ENCODE measurements at places on chromosomes 3 and 15.

DNA sequence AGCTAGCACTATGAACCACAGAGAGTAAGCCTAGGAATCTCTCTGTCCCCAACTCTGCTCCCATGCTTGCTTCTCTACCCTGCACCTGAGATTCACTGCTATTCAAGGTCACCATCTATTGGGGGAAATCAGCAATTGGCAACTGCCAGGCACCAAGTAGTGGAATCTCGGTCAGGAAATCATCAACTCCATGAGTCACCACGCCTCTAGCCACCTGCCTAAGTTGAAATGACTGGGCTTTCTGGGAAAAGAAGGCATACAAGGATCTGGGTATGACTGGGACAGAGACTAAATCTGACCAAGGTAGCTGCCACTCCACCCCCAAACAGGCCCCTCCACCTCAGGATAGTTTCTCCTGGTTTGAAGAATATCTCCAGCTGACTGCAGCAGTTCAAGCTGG lies 464.1 kb upstream of the CBLB start:
- DNase-seq, result no peak

DNA sequence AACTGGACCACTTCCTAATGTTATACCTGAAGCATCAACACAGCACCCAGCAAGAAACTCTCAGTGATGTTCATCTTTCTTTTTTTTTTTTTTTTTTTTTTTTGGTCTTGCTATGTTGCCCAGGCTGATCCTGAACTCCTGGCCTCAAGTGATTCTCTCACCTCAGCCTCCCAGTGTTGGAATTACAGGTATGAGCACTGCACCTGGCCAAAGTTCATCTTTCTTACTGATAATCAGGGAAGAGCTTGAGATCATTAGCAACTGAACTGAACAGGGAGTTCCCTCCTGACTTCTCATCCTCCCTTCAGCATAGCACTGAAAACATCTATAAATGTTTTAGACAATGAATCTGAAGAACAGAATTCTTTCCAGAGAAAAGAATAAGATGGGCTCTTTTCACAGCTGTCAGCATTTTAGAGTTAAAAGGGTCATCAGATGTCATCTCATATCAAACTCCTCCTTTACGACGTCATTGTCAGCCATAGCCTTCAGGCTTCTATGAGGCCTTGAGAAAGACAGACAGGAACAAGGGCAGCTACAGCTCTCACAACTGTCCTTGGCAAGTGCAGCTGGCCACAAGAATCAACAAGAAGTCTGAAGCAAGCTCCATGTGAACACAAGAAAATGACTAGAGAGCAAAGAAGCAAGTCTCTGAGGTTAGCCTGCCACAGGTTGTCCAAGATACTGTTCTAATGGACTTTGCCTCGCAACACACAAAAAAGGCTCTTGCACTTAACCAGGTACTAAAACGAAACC lies 33.8 kb downstream of the SCAP start:
- no peak for DNase-seq

GRCh38 chr3:169218314-169218983 lies 445.1 kb downstream of the MECOM start:
- no peak for DNase-seq

GRCh38 chr3:43606284-43606683 lies 15.5 kb downstream of the ANO10 start:
- DNase-seq, result no peak
